Pulmonary artery endothelial cell (primary cell): ENCODE measurements at places on chromosomes 6 and 20. TPM values are rescaled to one million over a fixed set of nuclear protein-coding genes. Genes with fewer than 3 reads are reported as not detected.

Gene GRM1
- total RNA-seq: under 0.01 TPM in 2 replicates

Gene CNR1
- total RNA-seq: 2.6 TPM in 1 of 2 replicates, not detected in the other

Gene WFDC10B
- not detected in 2 replicates for total RNA-seq

Gene CDC25B
- 16.4 and 20.1 TPM in 2 replicates for total RNA-seq

Gene BNIP5
- total RNA-seq: not detected in 2 replicates

Gene IL17A
- not detected in 2 replicates for total RNA-seq

Gene CYP24A1
- total RNA-seq: not detected in 2 replicates

Gene GJA1
- total RNA-seq: 313 and 605 TPM in 2 replicates

Gene SULF2
- 64.6 and 120 TPM in 2 replicates for total RNA-seq
